ENCODE measurements at places on chromosomes 13 and 19. TPM values are rescaled to one million over a fixed set of nuclear protein-coding genes. Genes with fewer than 3 reads are reported as not detected.
A peak's percentile ranks its signal among the peaks of the same experiment; 100 is the strongest.

DIRAS1 gene
- 0.60 TPM for total RNA-seq

ATP1A3 gene
- total RNA-seq = 5.2 TPM

EFNB2 gene
- total RNA-seq = 0.47 TPM

RSPH6A gene
- total RNA-seq = 0.47 TPM

CLDN10 gene
- total RNA-seq = not detected

CCL25 gene
- total RNA-seq = not detected

LAIR2 gene
- 1.3 TPM for total RNA-seq

CEACAM4 gene
- not detected for total RNA-seq

DNA sequence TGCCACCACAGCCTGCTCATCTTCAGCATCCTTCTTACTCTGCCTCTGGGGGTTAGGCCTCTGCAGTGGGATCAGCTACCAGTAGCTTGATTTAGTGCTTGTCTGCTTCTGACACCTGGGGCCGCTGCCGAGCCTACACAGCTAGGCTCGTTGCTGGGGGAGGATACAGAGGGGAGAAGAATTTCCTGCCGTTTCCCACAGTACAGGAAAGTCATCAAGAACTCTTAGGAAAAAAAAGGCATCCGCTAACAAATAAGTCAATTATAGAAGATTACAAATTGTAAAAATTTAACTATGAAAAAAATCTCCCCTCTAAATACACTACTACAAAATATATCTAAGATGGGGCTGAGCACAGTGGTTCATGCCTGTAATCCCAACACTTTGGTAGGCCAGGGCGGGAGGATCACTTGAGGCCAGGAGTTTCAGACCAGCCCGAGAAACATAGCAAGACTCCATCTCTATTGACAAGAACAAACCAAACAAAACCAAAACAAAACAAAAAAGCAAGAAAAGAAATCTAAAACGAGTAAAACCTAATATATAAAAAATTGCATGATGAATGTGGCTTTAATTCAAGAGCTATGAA is 26.7 kb downstream of the LATS2 start:
- no peaks in the 10 kb centered on the region for H3K36me3 ChIP-seq
- H3K4me1 ChIP-seq = peaks cover 3% of the 10 kb centered on the region
- H3K27ac ChIP-seq = no peak overlapping the region
- no peaks in the 10 kb centered on the region for H3K27me3 ChIP-seq
- no peak overlapping the region for H3K4me3 ChIP-seq

GRCh38 chr19:18433735-18434398 is 4.1 kb downstream of the ISYNA1 start:
- peaks cover 13% of the 10 kb centered on the region for H3K4me1 ChIP-seq
- H3K27ac ChIP-seq = no peak overlapping the region
- DNase-seq = no peak
- no peaks in the 10 kb centered on the region for H3K27me3 ChIP-seq

- H3K27ac ChIP-seq = no peak overlapping the region
- DNase-seq = no peak
- no peak overlapping the region for H3K4me3 ChIP-seq
- no peaks in the 10 kb centered on the region for H3K27me3 ChIP-seq
- H3K4me1 ChIP-seq = peaks cover 5% of the 10 kb centered on the region
Measured at GRCh38 chr13:113992276-113993005, 18.6 kb upstream of the C13orf46 start.

DNA sequence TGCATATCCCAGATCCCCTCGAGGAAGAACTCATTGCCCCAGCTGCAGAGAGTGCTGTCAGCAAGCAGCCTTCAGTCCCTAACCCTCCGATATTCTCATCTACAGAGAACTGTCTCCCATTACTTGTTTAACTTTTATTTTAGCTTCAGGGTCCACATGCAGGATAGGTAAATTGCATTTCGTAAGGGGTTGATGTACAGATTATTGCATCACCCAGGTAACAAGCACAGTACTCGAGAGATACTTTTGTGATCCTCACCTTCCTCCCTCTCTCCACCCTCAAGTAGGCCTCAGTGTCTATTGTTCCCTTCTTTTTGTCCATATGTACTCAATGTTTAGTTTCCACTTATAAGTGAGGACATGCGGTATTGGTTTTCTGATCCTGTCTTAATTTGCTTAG is 171.5 kb upstream of the IRS2 start:
- no peak overlapping the region for H3K4me3 ChIP-seq
- no peak for DNase-seq
- peaks cover 4% of the 10 kb centered on the region for H3K27me3 ChIP-seq
- H3K36me3 ChIP-seq = no peaks in the 10 kb centered on the region
- no peaks in the 10 kb centered on the region for H3K4me1 ChIP-seq

DNA sequence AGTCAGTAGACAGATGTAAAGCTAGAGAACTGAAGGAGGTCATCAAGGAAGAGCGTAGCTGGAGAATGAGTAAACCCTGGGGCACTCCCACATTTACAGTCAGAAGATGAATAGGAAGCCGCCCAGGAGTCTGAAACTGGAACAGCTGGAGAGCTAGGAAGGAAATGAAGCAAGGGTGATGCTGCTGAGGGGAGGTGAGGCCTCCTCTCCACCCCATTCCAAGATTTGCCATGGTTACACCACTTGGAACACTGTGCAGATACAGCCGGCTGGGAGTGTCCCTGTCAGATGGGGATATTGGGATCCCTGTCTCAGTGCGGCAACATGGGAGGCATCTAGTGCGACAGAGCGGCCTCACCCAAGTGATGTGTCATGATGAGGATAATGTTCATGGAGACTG is 51.8 kb upstream of the GPI start:
- no peak overlapping the region for H3K27ac ChIP-seq
- no peaks in the 10 kb centered on the region for H3K36me3 ChIP-seq
- no peak for DNase-seq
- no peaks in the 10 kb centered on the region for H3K27me3 ChIP-seq

DNA sequence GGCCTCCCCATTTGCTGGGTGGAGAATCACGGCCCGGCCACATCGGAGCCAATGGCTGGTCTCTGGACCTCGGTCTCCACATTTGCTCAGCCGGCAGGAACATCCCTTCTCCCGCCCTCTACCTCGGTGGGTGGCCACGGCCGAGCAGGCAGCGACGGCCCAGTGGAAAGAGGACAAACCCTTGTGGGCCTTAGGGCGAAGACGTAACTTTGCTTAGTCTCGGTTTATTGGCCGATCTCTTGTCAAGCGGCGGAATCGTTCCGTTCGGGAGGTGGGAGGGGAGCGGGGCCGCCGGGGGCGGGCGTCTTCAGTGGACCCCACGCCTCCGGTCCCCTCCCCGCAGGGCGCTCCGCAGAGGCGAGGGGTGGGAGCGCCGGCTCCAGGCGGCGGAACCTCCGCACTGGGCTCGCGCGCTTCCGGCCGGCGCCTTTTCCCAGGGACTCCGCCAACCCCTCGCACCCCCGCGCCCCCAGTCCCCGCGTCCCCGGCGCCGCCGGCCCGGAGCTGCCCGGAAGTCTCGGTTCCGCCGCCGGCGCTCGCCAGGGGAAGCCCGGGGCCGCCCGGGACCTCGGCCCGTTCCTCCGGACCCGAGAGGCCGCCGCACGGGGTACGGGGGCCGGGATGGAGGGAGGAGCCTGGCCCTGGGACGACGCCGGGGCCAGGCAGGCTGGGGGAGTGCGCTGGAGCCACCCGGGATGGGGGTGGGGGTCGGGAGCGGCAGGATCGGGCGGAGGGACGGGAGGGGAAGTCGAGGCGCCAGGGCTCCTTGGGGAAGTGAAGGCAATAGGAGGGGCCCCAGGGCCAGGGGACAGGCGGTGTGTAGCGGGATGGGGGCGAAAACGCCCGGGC is at the start of gene ZNF580:
ZNF580 (plus strand) TSS at position 426 of the 849 bp plus-strand sequence. CDS start 1,507 bp downstream, outside the sequence.
- peaks cover 29% of the 10 kb centered on the region for H3K4me1 ChIP-seq
- peak within 1 kb of the TSS; percentile 66 for H3K4me3 ChIP-seq
- peak within 1 kb of the TSS; percentile 67 for H3K27ac ChIP-seq

DNA sequence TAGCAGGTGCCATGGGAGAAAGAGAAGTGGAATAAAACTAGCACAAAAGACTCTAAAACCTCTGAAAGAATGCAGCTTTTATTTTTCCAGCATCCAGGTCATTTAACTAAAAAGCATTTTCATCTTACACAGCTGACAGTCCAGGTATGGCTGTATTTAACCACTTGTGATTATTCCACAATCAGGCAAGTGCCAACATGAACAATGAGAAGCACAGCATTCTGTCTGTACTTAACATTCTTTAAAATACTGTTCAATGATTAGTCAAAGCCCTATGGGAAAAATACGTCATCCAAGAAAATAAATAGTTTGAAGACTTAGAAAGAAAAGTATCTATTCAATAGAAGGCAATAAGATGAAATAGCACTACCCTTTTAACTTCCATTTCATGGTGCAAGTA is 246.9 kb downstream of the LIG4 start:
- H3K27ac ChIP-seq = no peak overlapping the region
- H3K36me3 ChIP-seq = no peaks in the 10 kb centered on the region
- no peaks in the 10 kb centered on the region for H3K4me1 ChIP-seq
- no peak overlapping the region for H3K4me3 ChIP-seq
- no peaks in the 10 kb centered on the region for H3K27me3 ChIP-seq
- DNase-seq = no peak

GRCh38 chr13:59746291-59746962 is 417.3 kb downstream of the DIAPH3 start:
- H3K4me1 ChIP-seq = no peaks in the 10 kb centered on the region
- no peaks in the 10 kb centered on the region for H3K27me3 ChIP-seq
- DNase-seq = no peak
- H3K36me3 ChIP-seq = no peaks in the 10 kb centered on the region
- H3K4me3 ChIP-seq = no peak overlapping the region

GRCh38 chr13:51068501-51068900 is 42.6 kb downstream of the C13orf42 start:
- no peak overlapping the region for H3K27ac ChIP-seq
- H3K36me3 ChIP-seq = no peaks in the 10 kb centered on the region
- H3K4me1 ChIP-seq = peaks cover 10% of the 10 kb centered on the region
- H3K27me3 ChIP-seq = no peaks in the 10 kb centered on the region

DNA sequence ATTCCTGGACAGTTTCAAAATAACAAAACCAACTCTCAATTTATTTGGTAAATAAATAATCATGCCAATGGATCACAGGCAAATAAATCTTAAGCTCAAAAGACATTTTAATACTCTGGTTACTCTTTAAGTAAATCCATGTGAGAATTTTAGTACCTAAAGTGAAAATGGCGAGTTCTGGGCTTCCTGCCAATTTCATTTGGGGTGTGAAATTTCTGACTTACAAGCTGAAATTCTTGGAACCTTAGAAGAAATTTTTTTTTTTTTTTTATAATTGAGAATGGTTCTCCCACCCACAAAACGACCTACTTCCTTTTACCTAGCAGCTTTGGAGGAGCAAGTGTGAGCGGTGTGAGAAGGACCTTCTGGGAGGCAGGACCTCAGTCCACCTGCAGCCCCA is 354.5 kb upstream of the NBEA start:
- no peaks in the 10 kb centered on the region for H3K27me3 ChIP-seq
- no peak overlapping the region for H3K27ac ChIP-seq
- no peaks in the 10 kb centered on the region for H3K4me1 ChIP-seq
- H3K36me3 ChIP-seq = no peaks in the 10 kb centered on the region

- no peaks in the 10 kb centered on the region for H3K27me3 ChIP-seq
- no peaks in the 10 kb centered on the region for H3K4me1 ChIP-seq
- H3K27ac ChIP-seq = no peak overlapping the region
Measured at GRCh38 chr13:114027046-114027715, 53.3 kb upstream of the C13orf46 start.

DNA sequence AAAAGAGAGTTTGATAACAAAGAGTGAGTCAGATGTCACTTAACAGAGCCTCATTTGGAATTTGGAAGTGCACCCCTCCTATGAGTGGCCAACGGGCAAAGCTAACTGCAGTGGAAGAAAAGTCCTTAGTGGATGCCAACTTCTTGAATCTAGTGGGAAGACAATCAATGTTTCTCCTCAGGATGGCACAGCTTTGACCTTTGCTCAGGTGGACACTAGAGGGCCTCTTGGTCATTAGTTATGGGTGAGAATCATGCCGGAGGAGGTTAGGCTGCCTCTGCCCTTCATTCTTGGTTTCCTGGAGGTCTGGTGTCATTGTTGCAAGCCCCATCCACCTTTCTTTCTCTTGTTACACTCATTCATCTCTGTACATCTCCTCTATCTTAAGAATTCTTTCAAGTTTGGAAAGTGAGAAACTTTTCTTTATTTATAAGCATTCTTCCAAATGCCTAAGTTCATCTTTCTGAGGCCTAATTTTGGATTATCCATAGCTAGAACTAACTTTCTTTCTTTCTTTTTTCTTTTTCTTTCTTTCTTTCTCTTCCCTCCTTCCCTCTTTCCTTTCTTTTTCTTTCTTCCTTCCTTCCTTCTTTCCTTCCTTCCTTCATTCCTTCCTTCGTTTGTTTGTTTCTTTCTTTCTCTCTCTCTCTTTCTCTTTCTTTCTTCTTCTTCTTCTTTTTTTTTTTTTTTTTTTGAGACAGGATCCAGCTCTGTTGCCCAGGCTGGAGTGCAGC is 327.2 kb upstream of the TSHZ3 start:
- H3K27me3 ChIP-seq = peaks cover 3% of the 10 kb centered on the region
- no peak overlapping the region for H3K4me3 ChIP-seq
- no peaks in the 10 kb centered on the region for H3K36me3 ChIP-seq
- H3K27ac ChIP-seq = no peak overlapping the region
- no peak for DNase-seq

- H3K4me1 ChIP-seq = peaks cover 15% of the 10 kb centered on the region
- H3K4me3 ChIP-seq = no peak overlapping the region
- H3K27me3 ChIP-seq = peaks cover 2% of the 10 kb centered on the region
- H3K27ac ChIP-seq = no peak overlapping the region
Measured at GRCh38 chr13:113150550-113151365, 7.7 kb upstream of the PROZ start.

DNA sequence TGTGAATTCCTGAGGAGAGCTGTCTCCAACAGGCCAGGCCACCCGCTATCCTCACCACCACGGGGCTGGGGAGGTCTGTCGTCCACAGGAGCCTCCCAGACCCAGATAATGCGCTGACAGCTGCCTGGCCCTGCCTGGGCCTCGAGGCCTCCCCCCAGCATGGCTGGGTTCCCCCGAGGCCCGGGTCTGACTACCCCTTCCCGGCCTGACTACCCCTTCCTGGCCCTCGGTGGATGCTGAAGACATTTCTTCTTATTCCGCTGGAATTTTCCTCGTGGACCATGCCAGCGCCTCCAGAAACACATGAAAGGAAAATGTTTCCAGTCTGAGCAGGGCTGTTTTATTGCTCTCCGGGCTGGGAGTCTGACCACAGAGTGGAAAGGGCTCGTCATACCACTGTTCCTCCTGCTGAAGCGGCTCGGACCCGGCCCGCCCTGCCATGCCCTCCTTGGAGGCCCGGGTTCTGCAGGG is 16.8 kb upstream of the COMP start:
- no peak overlapping the region for H3K4me3 ChIP-seq
- H3K4me1 ChIP-seq = no peaks in the 10 kb centered on the region
- DNase-seq = no peak
- no peaks in the 10 kb centered on the region for H3K27me3 ChIP-seq
- H3K36me3 ChIP-seq = no peaks in the 10 kb centered on the region
- no peak overlapping the region for H3K27ac ChIP-seq

DNA sequence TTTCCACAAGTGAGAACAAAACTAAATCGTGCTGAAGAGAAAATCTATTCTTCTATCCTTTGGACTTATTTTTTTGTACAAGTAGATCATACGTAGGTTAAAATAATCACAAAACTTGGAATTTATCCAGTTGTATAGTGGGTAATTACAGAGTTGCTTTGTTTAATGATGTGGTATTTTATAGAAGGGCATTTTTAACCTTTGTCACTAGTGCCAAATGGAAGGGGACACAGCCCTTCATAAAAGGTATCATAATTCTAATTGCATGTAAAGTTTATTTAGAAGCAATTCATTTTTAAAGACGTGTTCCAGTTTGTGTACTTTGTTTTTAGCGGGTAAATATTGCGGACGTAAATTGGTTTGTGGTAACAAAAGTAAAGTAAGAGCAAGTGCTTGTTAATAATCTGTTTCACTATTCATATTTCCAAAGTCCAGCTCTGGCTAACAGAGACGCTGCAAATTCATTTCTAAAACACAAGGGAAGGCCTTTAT is 99.5 kb downstream of the ERCC5 start:
- no peaks in the 10 kb centered on the region for H3K36me3 ChIP-seq
- H3K4me1 ChIP-seq = no peaks in the 10 kb centered on the region
- DNase-seq = no peak
- H3K27ac ChIP-seq = no peak overlapping the region

Measured in T-cell (primary cell).